Mesenteric fat pad (tissue), 1 donor: ENCODE measurements at places on chromosomes 2 and 18.

GRCh38 chr2:66443979-66444861 lies 9.3 kb downstream of the MEIS1 start:
- DNase-seq, result no peak

DNA sequence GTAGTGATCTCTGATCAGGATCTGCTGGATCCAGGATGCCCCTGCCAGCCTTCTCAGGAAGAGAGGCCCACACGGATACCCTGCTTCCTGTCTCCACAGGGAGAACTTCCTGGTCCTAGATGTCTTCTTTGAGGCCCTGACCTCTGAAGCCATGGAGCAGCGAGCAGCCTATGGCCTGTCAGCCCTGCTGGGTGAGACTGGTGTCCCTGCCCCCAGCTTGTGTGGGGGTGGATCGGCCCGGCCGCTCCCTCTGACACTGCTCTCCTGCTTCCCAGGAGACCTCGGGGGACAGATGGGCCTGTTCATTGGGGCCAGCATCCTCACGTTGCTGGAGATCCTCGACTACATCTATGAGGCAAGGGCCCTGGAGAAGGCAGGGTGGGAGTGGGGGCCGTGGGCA lies 6.6 kb downstream of the CHPF start:
- DNase-seq, result no peak

DNA sequence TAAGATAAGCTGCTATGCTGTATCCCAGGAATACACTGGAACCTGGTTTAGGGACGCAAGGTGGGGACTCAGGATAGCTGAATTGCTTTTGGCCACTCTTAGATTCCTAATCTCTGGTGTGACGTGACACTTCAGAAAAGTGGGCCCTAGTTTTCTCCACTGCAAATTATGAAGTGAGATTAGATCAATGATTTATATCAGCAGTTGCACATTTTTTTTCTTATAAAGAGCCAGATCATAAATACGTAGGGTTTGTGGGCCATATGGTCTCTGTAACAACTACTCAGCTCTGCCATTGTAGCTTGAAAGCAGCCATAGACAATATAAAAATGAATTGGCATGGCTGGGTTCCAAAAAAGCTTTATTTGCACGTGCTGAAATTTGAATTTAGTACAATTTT lies 85.4 kb upstream of the CPO start:
- no peak for DNase-seq

GRCh38 chr2:22890132-22890531 lies 494.8 kb upstream of the KLHL29 start:
- no peak for DNase-seq

DNA sequence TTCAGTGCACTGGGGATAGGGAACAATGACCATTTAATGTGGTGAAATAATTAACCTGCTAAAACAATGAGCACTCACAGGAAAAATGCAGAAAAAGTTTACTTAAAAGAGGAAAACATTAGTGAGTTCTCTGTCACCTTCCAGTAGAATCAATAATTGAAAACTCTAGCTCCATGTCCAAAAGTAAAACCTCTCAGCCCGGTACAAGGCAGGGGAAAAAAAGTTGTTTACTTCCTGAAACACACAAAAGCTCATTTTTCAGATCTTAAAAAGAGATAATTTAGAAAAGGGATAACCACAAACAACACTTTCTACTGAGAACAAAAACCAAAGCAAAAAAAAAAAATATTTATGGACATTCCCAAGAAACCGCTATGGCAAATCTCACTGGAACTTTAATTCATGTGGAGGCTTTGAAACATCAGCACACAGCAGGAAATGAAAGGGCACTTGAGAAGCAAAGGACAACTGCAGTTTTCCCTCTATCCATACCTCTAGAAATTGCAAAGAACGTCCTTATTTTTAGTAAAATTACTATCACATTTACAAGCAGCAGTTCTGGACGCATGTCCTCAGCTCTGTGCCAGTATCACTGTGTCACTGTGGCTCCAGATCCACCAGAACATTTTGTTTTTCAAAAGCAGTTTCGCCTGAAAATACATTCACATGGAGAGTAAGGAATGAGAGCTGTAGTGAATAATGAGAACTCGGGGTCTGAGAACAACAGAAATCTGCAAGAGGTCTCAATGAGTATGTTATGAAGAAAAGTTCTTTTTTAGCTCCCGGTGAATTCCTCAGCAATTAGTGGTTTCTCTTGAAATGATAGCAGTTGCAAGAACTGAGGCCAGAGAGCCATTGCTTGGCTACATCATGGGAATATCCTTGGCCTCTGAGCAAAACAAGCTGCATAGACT lies 44.7 kb upstream of the DNAH7 start:
- no peak for DNase-seq

DNA sequence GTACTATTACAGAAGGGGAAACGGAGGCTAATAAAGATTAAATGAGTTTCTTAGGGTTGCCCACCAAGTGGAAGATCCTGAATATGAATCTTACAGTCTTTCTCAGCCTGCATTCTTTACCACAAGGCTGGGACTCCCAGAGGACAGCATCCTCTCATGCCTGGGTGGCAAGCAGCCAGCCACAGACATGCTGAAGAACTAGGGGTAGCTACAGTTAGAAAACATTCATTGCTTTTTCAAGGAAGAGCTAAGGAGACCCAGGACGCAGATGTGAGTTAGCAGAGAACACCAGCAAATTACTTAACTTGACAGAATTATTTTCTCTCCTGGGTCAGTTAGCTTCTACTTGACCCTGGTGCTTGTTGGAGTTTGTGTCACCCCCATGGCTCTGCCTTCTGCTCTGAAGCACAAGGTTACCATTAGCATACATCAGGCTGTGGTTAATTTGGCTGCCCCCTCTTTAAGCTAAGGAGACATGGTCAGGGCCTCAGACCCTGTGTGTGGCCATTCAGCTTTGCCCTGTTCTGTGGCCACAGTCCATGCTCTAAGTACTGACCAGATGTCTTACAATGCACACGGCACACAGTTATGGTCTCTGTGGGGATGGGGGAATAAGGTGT lies 132.3 kb upstream of the TNP1 start:
- no peak for DNase-seq

- no peak for DNase-seq
Measured at GRCh38 chr2:136130045-136130444, 12.1 kb upstream of the CXCR4 start.

DNA sequence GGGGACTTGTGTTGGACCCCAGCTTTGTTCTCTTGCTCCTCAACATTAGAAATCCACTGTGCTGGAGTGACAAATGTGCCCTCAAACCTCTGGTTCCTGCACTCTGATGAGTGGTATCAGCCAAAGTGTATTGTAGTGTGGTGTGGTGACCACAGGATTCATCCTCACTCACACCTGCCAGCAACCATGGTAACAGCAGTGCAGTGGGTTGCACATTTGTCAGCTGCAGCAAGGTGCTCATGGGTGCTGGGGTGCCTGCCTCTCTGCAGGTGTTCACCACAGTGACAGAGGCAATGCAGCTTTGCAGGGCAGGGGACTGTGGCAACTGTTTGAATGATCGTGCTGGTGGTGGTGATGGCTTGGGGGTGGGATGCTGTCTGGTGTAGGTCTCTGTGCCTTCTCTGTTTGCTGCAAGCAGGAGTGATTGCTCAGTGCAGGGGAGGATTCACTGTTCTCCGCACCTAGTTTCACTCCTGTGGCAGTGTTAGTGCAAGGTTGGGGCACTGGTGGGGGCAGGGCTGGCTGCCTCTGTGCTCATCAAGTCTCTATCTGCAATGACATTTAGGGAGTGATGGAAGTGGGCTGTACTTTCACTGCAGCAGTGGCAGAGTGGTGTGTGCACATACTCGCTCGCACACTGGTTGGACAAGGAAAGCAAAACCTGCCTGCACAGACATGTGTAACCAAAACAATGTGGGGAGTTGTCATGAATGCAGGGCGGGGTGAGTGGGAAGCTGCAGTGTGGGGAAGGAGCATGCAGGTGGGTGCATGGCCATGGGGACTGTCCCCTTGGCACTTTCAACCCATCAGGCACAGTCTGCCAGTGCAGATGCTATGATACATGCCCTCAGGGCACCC lies 301.1 kb downstream of the PIK3C3 start:
- DNase-seq, result no peak

DNA sequence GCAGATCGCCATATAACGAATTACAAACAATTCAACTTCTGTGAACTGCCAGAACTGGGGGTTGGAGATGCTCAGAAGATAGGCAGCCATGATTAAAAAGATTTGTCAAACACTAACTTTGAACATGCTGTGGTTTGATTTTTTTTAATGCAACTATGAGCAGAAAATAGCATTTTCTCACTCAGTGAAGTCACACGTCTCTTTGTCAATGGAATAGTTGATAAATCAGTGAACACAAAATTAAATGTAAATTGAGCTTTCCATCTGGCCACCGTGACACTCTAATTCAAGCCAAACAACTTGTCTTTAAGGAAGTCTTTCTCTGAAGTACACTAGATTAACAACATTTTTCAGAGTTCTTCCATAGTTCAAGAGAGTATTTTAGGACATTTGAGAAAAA lies 228.6 kb upstream of the LINC00305 start:
- DNase-seq, result no peak

DNA sequence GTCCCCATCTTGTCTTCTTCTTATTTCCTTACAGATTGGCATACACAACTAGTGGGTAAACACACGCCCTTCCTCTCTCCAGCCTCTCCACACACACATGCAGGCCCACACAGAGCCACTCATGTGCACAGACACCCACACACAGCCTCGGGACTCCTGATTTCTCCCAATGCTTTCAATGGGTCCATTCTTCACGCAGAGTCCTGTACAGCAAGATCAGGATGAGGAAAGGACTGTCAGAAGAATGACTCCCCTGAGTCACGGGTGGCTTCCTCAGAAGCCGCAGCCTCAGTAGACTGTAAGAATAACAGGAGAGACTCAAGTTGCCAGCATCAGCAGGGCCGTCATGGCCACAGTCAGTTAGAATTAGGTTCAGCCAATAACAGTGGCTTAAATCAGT lies 109.1 kb upstream of the GLI2 start:
- DNase-seq, result peak; percentile 83

- DNase-seq, result no peak
Measured at GRCh38 chr2:182077023-182077422, 91.4 kb downstream of the PPP1R1C start.

DNA sequence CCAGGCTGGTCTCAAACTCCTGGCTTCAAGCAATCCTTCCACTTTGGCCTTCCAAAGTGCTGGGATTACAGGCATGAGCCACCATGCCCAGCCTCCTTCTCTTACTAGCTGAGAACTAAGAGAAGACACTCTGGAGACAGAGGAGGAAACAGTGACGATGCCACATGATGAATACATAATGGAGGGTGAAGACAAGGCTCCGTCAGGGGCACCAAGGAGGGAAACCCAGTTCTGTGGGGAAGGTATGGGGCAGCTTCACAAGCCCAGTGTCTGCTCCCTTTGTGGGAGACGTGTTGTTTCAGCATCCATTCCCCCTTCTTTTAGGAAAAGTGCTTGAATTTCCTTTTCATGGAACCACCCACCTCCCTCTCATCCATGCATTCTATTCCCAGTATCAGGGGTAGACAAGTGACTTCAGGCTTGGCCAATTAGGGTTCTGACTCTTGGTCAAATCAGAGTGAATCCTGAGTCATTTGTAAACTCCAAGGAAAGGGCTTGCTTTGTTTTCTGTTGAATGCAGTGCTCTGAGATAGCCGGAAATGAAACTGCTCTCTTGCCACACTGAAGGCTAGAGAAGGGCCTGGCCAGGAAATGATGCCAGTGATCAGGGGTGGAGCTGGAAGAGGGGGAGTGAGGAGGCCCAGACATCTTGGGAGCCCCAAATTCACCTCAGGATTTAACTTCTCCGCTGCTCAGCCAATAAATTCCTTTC lies 23.7 kb downstream of the TMEM127 start:
- no peak for DNase-seq

- no peak for DNase-seq
Measured at GRCh38 chr2:182144041-182144775, 158.6 kb downstream of the PPP1R1C start.

GRCh38 chr2:23905155-23905554 lies 21.8 kb downstream of the ATAD2B start:
- no peak for DNase-seq

GRCh38 chr2:96637385-96638143 lies 548 bp downstream of the KANSL3 start:
- peak; percentile 96 for DNase-seq

DNA sequence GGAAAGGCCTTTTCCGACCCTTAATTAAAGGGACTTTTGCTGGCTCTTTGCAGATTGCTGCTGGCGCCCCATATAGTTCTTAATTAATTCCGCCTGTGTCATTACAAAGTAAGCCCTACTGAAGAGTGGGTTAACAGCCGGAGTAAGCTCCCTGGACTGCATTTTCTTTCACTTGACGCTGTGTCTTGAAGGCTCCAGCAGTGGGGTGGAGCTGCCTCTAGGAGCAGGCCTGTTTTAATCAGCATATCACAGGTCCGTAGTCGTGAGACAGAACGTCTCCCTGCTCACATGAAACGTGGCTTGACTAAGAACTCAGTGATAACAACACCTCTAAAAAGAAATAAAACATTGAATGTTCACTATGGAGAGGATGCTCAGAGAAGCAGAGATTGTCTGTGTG lies 329.9 kb upstream of the RAB12 start:
- DNase-seq, result no peak

DNA sequence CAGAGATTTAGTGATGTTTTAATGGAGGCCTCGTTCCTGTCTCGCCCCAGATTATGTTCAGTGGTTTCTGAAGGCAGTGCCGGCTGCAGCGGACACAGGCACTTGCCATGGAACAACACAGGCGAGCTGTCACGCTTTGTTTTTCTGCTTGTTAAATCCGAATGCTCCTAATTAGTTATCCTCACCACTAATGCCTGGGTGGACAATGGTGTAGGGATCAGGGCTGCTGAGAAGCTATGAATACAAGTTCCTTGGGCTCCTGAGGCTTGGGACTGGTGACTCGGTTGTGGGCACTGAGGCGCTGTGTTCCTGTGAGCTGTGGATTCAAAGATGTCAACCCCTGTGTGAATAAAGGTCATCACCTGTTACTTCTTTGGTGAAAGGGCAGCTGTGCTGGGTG lies 123.5 kb downstream of the PLEKHM3 start:
- no peak for DNase-seq

DNA sequence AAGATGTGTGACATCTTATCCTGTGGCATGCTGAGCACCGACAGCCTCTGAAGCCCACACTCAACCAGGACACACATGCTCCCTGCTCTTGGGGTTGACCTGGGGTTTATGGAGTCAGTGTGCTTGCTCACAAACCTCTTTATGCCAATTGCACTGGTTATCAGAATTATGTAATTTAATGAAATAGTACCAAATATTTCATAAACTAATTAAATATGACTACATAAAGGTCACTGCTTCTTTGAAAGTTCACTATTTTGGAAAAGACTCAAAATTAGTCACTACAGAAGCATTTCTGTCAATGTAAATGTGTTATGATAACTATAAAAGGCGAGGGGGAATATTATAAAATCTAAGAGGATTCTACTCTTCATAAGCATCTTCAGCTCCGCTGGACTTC lies 76.7 kb downstream of the FHOD3 start:
- no peak for DNase-seq

DNA sequence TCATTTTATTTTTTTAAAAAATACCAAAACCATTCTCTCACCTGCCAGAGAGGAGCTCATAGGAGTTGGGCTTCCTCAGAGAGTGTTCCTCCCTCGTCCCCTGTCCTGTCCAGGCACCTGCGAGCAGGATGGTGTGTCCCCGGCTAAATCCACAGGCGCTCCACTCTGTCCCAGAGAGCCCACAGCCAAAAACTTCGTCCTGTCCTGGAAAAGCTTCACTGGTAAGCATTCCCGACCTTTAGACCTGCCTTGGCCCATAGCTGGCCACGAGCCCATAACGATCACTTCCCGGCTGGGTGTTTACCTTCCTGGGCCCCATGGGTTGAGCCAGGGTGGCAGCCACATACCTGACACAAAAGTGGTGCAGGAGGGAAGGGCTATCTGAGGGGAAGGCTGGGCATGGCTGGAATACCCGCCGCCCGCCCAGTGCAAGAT lies at the start of gene NGEF:
NGEF (minus strand) TSS at position 230 of the 435 bp plus-strand sequence. CDS start 38,366 bp downstream, outside the sequence.
- DNase-seq, result peak; percentile 76

GRCh38 chr18:52289392-52289791 lies 50.6 kb upstream of the DCC start:
- no peak for DNase-seq
